ENCODE measurements at places on chromosomes 5 and 9.
A peak's percentile ranks its signal among the peaks of the same experiment; 100 is the strongest.

- no peak for DNase-seq
Measured at GRCh38 chr9:123528501-123528900, 172.5 kb downstream of the CRB2 start.

GRCh38 chr9:37582548-37583157 lies 6.5 kb upstream of the FBXO10 start:
- DNase-seq: no peak

DNA sequence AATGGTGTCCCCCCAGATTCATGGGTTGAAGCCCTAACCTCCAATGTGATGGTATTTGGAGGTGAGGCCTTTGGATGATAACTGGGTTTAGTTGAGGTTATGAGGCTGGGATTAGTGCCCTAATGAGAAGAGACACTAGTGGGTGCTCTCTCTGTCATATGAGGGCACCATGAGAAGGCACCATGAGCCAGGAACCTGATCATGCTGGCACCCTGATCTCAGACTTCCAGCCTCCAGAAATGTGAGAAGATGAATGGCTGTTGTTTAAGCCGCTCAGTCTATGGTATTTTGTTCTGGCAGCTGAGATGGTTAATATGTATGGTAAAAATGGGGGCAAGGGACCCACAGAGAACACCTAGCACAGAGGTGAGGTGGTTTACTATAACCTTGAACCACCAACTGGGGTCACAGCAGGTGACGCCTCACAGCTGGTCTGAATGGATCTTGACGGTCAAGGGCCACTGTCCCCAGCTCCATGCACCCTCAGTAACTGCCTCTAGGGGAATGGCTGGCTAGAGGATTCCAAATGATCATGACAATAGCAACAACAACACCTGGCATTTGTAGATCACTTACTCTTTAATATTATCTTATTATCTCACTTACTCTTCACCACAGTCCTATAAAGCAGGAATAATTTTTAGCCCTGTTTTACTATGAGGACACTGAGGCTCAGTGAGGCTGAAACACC lies 57.1 kb downstream of the FOXI1 start:
- no peak for DNase-seq

DNA sequence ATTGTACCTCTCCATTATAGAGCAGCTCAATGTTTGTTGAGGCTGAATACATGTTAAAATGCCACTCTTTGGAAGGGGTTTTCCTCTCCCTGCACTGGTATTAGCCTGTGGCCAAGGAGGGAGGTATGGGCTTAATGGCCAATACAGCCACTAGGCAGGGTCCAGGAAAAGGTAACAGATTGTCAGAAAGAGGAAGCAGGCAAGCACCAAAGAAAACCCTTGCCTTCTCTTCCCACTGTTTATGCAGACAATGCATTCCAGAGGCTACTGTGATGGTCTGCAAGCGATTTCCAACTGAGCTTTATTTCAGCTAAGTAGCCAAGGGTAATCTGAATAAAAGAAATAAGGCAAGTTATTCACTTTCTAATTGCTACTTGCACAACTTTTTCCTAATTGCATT lies 95.3 kb upstream of the SLC27A6 start:
- no peak for DNase-seq

GRCh38 chr5:127353327-127353726 lies 62.7 kb downstream of the MEGF10 start:
- DNase-seq: no peak

DNA sequence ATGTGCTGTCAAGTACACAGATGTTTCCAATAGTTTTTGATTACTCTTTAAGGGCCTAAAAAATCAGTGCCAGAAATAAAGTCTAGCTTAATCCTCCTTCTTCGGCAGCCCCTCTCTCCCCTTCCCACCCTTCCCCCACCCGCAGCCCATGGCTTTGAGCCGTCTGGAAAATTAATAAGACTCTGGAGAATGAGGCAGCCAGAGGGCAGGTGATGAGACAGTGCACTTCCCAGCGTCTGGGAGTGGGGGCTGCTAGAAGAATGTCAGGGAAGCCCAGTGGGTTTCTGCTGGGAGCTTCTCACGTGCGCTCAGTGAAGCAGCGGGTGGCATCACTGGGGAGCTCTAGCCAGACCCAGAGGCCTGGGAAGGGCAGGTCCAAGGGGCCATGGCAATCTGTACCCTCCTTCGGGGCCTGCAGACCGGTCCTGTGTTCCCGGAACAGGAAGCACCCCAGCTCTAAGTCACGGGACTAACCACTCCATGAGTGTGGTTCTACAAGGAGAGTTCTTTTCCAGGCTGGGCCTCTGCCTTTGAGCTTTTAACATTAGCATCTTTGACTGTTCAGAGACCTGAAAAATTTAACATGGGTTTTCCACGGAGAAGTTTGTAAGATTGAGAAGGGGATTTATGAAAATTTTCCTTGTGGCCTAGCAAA lies 164.8 kb upstream of the OTULINL start:
- DNase-seq: no peak

DNA sequence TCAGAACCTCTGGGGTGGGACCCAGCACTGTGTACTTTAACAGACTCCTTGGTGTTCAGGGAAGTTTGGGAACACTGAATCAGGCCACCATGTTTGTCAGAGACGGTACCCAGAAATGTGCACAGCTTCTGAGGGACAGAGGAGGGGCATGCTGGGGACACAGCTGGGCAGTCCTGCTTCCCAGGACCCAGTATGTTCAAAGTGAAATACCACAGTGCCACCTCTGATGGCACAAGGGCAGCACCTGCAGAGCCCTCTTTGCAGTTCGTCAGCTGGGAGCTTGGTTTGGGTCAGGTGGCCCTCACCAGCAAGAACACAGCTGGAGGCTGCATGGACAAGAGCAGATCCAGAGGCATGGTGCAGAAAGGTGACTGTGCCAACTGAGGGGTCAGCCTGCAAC lies 51.2 kb downstream of the NDST1 start:
- DNase-seq: no peak

GRCh38 chr9:107751567-107752210 lies 262.1 kb upstream of the KLF4 start:
- DNase-seq: peak; percentile 84

- DNase-seq: no peak
Measured at GRCh38 chr5:127976991-127977717, 106.4 kb upstream of the SLC12A2 start.

DNA sequence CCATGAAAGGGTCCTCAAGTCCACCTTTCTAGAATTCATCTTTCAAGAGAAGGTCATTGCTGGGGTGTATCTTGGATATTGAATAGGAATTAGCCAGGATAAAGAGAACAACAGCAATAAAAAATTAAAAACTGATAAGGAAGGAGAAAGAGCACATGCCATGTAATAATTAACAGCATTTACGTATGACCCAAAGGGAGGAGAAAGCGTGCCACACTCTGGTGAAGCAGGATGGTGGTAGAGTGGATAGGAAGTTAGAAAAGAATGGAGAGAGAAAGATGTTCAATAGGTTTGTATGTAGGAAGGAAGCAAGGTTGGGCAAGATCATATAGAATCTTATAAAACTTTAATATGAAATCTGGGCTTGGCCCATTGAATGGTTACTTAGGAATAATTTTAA lies 751.5 kb downstream of the MAT2B start:
- DNase-seq: no peak

DNA sequence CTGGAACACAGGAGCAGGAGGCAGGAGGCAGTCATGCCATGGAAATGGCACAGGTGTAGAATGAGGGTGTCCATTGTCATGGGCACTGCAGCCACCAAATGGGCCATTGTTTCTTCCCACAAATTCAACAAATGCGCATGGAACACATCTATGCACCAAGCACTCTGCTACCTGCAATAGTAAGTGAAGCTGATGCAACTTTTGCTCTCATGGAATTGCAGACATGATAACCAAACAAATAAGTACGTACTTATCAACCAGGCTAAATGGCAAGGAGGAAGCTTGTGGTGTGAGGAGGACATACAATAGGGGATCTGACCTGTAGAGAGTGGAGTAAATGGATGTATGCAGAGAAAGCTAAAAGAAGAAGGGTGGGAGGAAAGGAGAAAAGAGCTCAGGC lies 116.8 kb downstream of the TRIM36 start:
- DNase-seq: no peak

DNA sequence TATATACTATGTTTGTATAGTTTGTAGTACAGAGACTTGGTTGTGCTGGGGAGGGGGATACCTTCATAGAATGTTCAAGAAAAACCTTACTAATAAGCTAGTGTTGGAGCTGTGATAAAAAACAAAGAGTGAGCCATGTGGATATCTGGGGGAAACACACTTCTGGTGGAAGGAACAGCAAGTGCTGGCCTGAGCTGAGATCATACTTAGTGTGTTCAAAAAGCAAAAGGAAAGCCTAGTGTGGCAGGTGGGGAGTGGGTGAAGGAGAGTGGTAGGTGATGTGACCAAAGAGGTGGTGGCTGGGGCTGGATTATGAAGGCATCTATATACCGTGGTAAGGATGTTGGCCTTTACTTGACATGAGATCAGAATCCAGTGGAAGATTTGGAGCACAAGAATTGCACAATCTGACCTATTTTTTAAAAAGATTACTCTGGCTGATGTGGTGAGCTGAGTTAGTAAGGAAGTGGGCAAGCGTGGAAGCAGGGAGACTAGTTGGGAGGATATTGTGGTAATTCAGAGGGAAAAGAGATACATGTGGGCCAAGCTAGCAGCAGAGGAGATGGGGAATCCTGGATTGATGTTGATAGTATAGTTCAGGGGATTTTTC lies 26.6 kb downstream of the PALM2AKAP2 start:
- DNase-seq: no peak

DNA sequence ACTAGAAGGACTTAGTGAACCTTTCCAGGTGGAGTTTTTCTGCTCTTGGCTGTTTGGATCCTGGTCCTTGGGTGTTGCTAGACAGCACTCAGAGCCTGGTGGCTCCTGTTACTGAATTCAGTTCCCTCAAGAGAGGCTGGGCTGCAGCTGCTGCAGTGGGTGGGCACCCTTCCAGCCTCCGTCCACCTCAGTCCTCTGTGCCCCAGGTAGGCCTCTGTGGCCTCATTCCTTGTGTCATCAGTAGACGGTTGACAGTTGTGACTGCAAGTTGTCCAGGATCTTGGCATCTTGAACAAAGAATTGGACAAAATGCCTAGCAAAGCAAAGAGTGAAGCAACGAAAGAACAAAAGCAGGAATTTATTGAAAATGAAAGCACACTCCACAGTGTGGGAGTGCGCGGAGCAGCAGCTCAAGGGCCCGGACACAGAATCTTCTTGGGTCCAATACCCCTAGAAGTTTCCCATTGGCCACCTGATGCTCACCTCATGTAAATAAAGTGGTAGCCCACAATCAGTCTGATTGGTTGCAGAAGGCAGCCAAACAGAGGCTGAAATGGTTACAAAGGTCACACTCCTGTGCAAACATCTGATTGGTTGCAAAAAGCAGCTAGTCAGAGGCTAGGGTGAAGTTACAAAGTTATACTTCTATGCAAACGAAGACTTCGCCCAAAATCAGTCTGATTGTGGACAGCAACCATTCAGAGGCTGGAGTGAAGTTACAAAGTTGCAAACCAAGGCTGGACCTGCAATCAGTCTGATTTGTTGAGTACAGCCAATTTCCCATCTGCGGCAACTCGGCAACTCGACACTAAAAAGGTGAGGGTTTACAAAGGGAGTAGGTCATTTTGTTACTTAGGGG lies 40.1 kb downstream of the F2R start:
- DNase-seq: no peak

DNA sequence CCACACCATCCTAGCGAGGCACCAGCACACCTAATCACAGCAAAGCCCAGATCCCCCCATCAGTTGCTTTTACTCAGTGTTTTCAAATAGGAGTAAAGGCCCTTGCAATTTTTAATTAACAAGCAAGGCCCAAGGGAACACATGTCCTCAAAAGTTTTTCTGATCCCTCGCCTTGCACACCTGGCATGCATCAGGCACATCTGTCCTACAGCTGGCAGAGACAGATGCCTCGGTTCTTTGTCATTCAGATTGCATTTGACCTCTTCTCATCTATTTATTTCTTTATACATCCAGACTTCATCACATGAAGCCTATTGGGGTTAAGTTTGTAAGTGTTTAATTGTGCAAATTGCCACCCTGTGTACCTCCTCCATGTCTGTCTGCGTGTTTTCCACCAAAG lies 241.4 kb downstream of the MARCHF11 start:
- DNase-seq: no peak

DNA sequence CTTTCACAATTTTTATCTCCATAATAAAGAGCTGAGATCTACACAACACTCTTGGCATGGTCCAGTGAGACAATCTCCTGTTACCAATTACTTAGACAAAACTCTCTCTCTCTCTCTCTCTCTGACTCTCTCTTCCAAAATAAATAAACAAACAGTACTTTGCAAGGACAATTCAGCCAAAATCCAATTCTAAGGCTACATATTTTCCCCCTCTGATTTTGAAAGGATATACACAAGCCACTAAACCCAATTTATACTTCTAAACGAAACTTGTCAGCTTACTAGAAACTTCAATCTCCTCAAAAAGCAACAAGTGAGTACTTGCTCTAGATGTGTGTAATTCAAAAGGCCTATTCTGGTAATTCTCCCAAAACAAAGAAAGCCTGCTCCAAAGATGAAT lies 26.3 kb upstream of the TNPO1 start:
- no peak for DNase-seq

DNA sequence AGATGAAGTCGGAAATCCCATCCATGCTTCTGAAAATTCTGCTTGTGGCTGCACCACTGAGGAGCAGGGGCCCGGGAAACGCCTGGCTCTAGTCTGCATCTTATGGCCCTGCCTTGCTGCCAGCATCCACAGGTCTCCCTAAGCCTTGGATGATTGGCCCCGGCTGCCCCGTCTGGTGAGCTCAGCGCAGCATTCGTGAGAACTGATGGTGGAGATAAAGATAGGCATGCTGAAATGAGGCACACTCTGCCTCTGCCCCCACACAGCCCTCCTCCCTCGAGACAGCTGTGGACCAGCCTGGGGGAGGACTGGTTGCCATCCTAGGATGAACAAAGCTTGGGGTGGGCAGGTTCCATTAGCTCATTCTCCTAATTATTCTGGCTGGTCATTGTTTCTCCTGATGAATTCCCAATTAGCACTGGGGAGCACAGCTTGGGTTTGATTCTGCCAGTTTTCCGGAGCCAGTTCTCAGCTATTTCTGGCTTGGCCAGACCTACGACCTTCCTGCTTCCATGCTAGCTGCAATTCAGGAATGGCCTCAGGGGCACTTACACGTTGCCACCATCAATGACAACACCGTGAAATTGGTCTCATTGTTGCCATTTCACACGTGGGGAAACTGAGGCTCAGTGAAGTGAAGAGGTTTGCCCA lies 62.8 kb upstream of the CPEB4 start:
- peak; percentile 73 for DNase-seq

DNA sequence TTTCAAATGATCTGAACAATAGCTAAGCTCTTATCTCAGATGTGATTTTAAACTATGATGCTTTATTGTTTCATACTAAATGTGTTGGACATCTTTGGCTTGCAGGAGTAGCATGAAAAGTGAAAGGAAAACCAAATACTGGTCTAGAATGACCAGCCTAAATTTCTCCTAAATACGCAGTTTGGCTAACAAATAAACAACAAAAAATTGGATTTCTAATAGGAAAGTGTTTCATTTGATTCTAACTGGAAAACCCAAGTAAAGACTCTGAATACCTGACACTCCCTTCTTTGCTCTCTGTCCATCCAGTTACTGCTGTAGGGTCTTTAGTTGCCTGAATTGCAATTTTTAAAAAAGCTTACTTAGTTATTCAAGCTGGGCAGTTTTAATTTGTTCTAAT lies 111.7 kb upstream of the ACOT12 start:
- no peak for DNase-seq

- DNase-seq: no peak
Measured at GRCh38 chr9:113246928-113247327, 25.6 kb downstream of the SLC31A1 start.

Data from adrenal gland (tissue), 19 donors.